CD8-positive, alpha-beta T cell (primary cell): ENCODE measurements at places on chromosomes 11 and 22.
A peak's percentile ranks its signal among the peaks of the same experiment; 100 is the strongest.

DNA sequence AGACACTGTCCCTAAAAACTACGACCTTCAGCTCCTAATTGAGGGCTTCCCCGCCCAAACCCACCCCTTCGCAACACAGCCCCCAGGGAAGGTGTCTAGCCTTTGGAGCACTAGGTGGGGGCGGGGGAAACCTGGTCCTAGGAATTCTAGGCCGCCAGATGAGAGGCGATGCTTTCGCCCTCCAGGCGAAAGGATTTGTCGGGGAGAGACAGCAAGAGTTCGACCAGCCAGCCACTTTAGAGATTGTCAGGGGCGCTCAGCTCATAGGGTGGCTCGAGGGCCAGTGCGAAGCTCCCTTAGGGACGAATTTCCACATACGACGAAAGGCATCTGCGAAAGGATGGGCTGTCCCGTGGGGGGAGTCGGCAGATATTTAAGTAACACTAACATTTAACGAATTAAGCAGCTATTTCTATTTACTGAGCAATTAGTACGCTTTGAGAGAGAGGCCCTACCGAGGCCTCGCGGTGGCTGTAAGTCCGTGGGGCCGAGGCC, 5.3 kb downstream of the CD248 start:
- DNase-seq = no peak

GRCh38 chr11:44316659-44317240, 6.8 kb upstream of the ALX4 start:
- peak; percentile 15 for DNase-seq

DNA sequence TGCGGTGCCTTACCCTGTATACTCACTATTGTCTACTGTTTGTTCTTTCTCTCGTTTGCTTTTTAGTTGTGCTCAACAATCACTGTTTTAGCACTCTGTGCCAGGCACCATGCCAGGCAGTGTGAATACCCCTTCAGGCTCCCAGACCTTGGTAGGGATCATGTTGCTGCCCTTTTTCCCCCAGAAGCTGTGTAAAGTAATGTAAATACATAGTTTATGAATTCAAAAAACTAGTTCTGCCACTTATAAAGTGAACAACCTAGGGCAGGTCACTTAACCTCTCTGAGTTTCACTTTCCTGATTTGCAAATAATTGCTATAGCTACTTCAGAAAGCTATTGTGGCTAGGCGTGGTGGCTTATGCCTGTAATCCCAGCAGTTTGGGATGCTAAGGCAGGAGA, 81.0 kb upstream of the CTSC start:
- DNase-seq = no peak

DNA sequence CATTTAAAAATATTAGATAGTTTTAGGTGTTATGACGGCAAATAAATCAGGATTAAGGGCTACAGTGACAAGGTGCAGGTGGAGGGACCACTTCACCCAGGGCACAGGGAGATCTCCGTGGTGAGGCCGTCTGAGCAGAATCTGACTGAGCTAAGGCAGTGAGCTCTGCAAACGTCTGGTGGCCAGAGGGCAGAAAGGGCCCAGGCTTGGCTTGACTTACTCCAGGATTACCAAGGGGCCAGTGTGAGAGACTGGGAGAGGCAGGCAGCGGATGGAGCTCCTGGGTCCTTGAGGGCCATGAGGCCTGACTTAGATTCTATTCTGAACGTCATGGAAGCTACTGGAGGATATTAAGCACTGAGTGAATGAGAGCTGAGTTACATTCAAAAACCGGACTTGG, 125.9 kb upstream of the B3GAT1 start:
- no peak for DNase-seq

- DNase-seq = no peak
Observed at GRCh38 chr11:7549681-7550080, 35.9 kb downstream of the PPFIBP2 start.

DNA sequence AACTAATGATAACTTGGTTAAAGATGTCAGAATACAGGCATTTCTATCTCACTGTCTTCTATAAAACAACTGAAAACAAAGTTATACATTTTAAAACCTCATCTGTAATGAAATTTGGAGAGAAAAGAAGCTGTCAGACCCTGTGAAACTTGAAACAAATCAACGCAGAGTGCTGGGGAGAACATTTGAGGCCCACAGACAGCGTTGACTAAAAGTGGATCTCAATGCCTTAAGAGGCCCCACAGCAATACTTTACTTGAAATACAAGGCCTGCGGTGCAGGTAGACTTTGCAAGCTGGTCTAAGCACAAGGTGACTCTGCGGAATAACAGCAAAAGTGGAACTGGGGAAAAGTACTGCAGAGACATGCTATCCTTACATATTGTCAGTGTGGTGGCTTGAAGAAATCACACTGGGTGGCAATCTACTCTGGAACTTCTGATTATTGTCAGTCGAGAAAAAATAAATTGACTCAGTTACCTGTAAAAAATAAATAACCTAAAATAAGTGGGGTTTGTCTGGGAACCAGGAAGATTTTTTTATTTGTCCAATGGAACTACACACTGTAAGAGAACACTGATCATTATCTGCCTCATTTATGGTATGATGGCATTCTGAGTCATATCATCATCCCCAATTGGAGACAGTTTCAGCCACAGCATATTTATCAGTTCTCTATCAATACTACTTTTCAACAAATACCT, 138.9 kb downstream of the LUZP2 start:
- DNase-seq = no peak

DNA sequence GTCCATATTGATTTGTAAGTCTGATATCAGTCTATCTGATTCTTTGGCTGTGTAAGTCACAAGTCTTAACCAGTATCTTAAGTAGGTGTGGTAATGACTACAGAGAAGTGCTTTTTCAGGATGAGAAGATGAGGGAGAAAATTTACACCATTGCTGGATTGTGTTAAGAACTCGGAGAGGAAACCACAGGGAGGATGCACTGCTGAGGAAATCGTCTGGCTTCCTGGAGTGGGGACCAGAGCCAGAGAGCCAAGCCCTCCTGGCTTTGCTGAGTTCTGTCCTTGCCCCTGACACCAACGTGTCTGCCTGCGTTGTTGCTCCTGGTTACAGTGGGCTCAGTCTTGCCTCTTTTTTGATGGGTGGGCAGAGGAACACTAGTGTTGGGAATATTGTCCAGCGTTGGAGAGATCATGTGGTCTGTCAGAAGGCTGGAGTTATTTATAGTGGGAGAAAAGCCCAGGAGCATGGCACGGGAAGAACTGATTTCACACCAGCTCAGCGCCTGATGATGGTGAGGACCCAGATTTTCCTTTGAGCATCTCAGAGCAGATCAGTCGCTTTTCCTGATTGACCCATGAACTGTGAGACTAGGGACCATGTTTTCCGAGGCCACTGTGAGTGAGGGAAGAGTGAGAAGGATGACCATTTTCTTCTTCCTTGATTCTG, 29.6 kb downstream of the MARK2 start:
- no peak for DNase-seq

DNA sequence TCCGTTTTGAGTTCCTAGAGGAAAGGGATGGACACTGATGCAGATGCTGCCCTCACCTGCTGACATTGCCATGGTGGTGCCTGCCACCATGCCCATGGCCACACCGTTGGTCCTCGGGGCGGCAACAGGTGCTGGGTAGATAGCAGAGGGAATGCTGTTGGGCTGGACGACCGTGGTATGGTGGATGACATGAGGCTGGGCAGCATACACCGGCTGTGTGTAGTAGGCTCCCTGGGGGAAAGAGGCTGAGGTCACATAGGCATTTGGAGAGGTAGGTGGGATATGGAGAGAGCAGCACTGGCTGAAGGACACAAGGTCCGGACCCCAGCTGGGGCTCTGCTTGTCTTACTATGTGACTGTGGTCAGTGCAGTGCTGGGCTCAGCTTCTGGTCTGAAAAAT, 33.2 kb downstream of the RELT start:
- DNase-seq = no peak

- DNase-seq = peak; percentile 63
Observed at GRCh38 chr22:46287873-46288751, 8.6 kb upstream of the GTSE1 start.

DNA sequence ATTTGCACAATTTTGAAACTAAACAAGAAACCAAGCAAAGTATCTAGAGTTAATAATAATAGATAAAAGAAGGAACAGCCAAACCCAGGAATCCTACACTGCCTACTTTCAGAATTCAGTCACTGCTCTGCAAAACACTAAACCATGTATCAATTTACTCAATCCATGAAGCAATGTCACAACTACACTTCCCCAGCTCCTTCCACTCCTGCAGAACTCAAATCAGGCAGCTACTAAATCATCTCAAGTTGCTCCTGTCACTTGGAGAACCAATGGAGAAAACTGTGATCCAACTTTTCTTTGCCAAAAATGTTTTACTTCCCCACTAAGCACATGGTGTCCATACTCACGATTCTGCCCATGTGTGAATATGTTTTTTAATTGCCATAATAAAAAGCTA, 24.9 kb upstream of the C11orf58 start:
- no peak for DNase-seq

- DNase-seq = no peak
Observed at GRCh38 chr11:116611998-116612620, 160.7 kb downstream of the BUD13 start.

DNA sequence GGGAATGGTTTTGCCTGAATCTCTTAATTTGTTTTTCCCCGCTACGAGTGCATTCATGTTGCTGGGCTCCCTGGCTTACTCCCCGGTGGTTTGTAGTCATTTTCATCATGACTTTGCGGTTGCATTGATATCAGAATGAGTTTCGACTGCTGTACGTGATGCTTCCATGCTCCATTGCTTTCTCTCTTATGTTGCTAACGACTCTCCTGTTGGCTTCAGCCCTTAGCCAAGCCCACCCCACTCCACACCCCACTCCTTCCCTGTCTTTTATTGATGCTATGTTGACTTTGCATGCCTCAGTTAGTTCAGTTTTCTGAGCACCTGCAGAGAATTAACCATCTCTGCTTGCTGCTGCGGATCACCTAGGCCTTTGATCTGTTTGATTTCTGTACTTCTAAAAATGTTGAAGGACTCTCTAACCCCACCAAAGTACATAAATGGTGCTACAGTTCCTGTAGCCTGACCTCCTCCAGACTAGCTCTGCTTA, 65.3 kb downstream of the ARFGAP2 start:
- DNase-seq = no peak

DNA sequence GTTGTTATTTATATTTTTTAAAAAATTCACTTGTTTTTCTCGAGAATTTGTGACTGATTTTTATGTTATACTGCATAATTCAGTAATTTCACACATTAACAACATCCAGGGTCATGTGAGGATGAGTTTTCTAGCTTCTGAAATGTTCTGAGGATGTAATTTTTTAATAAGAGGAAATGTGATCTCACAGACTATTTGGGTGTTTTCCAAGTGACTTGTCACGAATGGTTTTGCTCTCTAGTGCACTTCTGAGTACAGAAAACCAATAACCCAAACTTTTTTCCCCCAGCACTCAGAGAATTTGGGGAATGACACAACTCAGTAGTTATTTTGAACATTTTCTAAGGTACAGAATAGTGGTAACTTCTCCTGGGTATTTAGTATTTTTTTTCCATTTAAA, 821.1 kb upstream of the ARHGAP42 start:
- no peak for DNase-seq

DNA sequence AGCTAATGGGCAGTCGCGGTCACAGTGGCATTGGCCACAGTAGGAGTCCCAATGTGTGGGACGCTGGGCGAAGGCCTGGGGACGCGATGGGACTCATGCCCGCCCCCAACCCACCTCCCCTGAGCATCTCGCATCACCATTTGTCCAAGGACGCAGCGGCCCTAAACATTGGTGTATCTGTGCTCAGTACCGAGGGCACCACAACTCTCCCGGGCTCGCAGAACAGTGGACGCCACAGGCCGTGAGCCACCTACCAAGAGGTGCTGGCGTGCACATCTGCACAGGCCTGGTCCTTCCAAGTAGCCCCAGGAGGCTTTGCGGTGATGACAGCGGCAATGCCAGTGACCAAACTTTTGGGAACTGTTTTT, 27.3 kb downstream of the RRP7A start:
- DNase-seq = no peak

GRCh38 chr11:111046291-111046690, 199.2 kb upstream of the POU2AF2 start:
- no peak for DNase-seq

DNA sequence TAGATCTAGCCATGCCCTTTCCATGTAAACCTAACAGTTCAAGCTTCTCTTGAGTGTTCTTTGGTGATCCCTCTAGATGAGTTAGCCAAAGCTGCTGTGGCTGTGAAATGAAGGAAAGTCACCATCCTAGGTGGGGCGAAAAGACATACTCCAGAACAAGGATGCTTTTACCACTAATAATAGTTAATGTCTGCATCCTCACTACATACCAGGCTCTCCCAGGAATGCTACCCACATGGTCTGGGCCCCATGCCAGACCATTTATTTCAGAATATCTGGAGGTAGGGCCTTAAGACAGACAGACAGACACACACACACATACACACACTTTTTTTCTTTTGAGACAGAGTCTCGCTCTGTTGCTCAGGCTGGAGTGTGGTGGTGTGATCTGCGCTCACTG, 14.7 kb downstream of the ABTB2 start:
- no peak for DNase-seq

DNA sequence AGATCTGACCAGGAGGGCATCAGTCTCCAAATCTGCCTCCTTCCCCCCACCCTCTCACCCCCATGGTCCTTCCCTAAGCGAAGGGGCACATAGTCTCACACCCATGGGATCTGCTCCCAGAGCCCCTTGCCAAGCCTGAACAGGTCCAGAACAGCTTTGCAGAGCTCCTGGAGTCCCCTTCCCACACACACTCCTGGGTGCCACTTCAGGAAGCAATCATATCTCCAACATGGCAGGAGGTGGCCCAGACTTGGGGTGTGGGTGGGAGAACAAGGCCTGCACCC, 63.0 kb downstream of the MICAL3 start:
- DNase-seq = no peak

DNA sequence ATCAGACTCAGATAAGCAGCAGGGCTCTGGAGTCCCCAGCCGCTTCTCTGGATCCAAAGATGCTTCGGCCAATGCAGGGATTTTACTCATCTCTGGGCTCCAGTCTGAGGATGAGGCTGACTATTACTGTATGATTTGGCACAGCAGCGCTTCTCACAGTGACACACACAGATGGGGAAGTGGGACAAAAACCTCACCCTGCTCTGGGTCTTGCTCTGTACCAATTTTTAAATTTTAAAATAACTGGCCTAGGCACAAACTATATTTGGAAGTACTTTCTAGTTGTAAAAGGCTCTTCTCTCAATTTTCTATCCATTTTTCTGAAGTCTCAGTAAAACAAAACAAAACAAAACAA, 131.7 kb downstream of the VPREB1 start:
- DNase-seq = no peak

DNA sequence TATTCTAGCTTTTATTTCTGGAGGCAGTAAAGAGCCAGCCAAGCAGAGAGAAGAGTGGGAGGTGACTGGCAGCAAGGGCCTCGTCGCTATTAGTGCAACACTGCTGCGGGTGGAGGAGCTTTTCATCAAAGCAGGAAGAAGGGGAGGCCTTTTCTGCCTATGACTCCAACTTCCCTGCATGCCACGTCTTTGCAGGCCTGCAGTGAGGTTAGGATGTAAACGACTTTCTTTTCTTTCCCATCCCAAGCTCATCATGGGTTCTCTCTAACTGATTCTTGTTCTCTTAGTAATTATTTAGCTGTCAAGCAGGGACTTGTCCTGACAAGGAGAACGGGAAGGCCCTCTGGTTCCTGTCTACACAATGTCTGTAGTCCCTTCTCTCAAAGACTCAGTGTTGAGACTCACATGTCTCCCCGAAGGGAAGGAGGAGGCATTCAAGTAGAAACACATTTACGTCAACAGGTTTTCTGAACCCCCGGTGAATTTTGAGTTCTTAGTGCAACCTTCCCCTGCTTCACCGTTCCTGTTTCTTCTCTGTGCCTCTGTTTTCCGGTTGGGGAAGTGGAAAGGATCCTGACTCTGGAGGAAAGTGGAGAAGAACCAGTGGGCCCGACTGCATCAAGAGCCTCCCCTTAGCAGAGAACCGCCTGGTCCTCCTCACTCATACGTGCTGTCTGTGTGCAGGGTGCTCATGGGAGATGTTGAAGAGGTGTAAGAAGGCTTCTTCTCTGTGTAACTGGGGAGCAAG, 56.9 kb downstream of the PACS1 start:
- peak; percentile 63 for DNase-seq
